ENCODE measurements at places on chromosomes 13 and 19. TPM values are rescaled to one million over a fixed set of nuclear protein-coding genes. Genes with fewer than 3 reads are reported as not detected.

- H3K4me3 ChIP-seq, result no peak overlapping the region
- no peak for DNase-seq
- H3K4me1 ChIP-seq, result peaks cover 6% of the 10 kb centered on the region
- peaks cover 22% of the 10 kb centered on the region for H3K27me3 ChIP-seq
- no peak overlapping the region for H3K27ac ChIP-seq
Measured at GRCh38 chr19:45382426-45382825, 12.1 kb upstream of the ERCC2 start.

- H3K27me3 ChIP-seq, result peaks cover 39% of the 10 kb centered on the region
- H3K36me3 ChIP-seq, result no peaks in the 10 kb centered on the region
- H3K4me3 ChIP-seq, result no peak overlapping the region
- peaks cover 9% of the 10 kb centered on the region for H3K4me1 ChIP-seq
Measured at GRCh38 chr19:54473892-54474372, 836 bp upstream of the CDC42EP5 start.

DNA sequence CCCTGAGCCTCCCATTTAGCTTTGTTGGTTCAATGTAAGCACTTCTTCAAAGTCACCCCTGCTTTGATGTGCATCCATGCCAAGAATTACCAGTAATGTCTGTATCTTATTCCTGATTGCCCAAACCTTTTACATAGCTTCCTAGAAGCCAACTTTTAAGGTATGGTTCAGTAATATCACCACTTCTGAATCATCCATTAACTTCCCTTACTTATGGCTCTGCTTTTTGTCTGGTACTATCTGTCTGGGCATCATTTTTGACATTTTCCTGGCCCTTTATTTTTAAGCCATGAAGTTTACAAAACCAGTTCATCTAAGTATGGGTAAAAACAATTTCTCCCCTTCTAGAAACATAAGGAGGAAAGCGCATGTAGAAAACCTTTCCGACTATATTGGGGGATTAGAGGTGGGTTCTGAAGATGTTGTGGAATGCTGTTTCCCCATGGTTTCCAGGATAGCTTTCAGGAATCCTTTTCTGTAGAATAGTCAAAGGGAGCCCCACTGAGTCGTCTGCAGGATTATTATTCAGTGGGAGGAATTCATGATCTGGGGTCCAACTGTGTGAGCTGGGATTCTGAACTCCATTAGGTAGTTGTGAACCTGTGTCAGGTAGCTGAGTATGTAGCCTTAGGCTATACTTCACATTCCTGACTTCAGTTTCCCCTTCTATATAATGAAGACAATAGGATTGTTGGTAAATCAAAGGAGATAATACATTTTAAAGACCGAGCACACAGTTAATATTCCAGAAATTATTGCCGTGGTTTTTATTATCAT is 163.8 kb downstream of the SUCLA2 start:
- no peak overlapping the region for H3K4me3 ChIP-seq
- H3K27ac ChIP-seq, result no peak overlapping the region
- H3K36me3 ChIP-seq, result no peaks in the 10 kb centered on the region
- no peak for DNase-seq

GRCh38 chr19:23075031-23075733 is 41.6 kb upstream of the ZNF730 start:
- DNase-seq, result peak; percentile 10
- H3K4me3 ChIP-seq, result peak overlapping the region; percentile 12
- peaks cover 24% of the 10 kb centered on the region for H3K27me3 ChIP-seq
- H3K4me1 ChIP-seq, result no peaks in the 10 kb centered on the region
- H3K36me3 ChIP-seq, result peaks cover 4% of the 10 kb centered on the region
- no peak overlapping the region for H3K27ac ChIP-seq

TEX26 gene
- total RNA-seq, result not detected

DNA sequence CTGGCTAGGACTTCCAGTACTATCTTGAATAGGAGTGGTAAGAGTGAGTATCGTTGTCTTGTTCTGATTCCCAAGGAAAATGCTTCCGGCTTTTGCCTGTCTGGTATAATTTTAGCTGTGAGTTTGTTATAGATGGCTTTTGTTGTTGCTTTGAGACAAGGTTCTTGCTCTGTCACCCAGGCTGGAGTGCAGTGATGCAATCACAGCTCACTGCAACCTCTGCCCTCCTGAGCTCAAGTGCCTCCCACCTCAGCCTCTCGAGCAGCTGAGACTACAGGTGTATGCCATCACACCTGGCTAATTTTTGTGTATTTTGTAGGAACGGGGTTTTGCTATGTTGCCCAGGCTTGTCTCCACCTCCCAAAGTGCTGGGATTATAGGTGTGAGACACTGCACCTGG is 6.1 kb upstream of the ZNF543 start:
- peaks cover 23% of the 10 kb centered on the region for H3K27me3 ChIP-seq
- H3K4me3 ChIP-seq, result no peak overlapping the region
- no peaks in the 10 kb centered on the region for H3K4me1 ChIP-seq
- no peak for DNase-seq

- no peaks in the 10 kb centered on the region for H3K27me3 ChIP-seq
- H3K4me3 ChIP-seq, result no peak overlapping the region
- no peaks in the 10 kb centered on the region for H3K36me3 ChIP-seq
- DNase-seq, result no peak
- no peak overlapping the region for H3K27ac ChIP-seq
Measured at GRCh38 chr13:59303433-59303832, 860.3 kb downstream of the DIAPH3 start.

DNA sequence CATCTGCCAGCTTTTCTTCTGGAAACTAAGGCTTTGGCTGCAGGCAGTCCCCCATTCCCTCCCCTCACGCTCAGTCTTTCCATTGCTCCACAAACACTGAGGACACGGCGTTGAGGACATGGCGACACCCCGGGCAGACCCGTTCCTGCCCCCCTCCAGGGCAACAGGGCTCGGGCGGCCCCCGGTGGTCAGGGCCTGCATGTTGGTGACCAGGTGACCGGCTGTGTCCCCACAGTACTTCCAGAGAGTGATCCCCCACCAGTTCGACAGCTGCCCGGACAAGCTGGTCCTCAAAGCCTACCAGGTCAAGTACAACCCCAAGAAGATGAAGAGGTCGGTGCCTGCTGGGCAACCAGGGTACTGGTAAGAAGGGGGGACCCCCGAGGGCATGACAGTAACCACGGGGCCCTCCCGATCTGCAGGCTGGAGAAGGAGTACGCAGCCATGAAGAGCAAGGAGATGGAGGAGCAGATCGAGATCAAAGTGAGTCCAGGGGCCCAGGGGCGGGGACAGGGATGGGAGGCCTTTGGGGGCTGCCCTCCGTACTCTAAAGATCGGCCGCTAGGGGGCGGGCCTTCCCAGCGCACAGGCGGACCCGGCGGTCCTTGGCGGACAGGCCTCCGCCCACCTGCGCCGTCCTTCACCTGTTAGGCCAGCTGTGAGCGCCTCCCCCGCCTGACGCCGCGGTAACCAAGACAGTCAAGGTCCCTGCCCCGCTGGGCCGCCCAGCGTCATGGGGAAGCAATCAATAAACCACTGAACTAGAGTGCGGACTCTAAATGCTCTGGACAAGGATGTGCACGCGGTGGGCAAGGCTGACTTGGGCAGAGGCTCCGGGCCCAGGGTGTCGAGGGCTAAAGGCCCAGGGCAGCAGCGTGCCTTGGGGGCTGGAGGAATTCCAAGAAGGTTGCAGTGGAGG is 21.1 kb downstream of the PRR36 start:
- H3K4me3 ChIP-seq, result no peak overlapping the region
- no peak overlapping the region for H3K27ac ChIP-seq
- no peaks in the 10 kb centered on the region for H3K27me3 ChIP-seq
- H3K36me3 ChIP-seq, result no peaks in the 10 kb centered on the region

DNA sequence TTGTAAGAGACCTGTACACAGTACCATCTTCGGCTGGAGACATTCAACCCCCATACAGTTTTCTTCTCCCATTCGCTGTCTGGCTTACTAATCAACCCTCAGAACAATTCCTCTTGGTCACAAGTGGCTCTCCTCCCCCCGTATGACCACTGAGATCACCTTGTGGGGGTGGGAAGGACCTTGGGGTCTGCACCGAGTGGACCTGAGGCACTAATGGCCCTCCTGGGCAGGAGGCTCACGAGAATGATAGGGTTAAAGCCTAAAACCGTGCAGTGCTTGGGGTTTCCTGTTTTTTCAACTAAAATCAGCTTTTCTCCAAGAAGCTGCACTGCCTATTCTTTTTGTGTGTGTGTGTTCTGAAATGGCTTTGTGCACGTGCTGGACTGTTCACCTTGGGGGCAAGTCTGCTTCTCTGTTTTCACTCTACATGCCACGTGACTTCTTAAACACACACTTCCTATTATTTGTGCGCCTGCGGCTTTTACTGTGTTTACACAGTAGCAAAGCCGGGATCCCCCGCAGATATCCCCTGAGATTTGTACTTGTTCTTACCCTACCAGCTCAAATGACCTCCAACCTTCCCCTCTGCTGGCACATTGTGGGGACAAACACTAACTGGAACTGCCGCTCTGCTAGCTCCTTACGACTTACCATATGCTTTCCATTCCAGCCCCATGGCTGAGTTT is 12.3 kb downstream of the RBM26 start:
- no peaks in the 10 kb centered on the region for H3K27me3 ChIP-seq
- peak overlapping the region; percentile 18 for H3K4me3 ChIP-seq
- H3K36me3 ChIP-seq, result peaks cover 35% of the 10 kb centered on the region

PAF1 gene
- 43.8 TPM for total RNA-seq

DNA sequence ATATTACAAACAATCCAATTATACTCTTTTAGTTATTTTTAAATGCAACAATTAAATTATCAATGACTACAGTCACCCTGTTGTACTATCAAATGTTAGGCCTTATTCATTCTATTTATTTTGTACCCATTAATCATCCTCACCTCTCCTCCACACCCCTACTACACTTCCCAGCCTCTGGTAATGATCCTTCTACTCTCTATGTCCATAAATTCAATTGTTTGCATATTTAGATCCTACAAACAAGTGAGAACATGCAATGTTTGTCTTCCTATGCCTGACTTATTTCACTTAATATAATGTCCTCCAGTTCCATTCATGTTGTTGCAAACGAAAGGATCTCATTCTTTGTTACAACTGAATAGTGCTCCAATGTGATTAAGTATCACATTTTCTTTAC is 1414.6 kb downstream of the SLITRK1 start:
- no peaks in the 10 kb centered on the region for H3K36me3 ChIP-seq
- H3K27me3 ChIP-seq, result no peaks in the 10 kb centered on the region

- no peaks in the 10 kb centered on the region for H3K27me3 ChIP-seq
- H3K36me3 ChIP-seq, result no peaks in the 10 kb centered on the region
- DNase-seq, result no peak
- peaks cover 9% of the 10 kb centered on the region for H3K4me1 ChIP-seq
- H3K27ac ChIP-seq, result no peak overlapping the region
Measured at GRCh38 chr13:113649212-113649611, 8.8 kb downstream of the ATP4B start.

MBD3L3 gene
- not detected for total RNA-seq
